ENCODE measurements at places on chromosomes 7 and 10. TPM values are rescaled to one million over a fixed set of nuclear protein-coding genes. Genes with fewer than 3 reads are reported as not detected.

Gene IL2RA
- total RNA-seq: not detected

Gene ACSL5
- 11.4 TPM for total RNA-seq

DNA sequence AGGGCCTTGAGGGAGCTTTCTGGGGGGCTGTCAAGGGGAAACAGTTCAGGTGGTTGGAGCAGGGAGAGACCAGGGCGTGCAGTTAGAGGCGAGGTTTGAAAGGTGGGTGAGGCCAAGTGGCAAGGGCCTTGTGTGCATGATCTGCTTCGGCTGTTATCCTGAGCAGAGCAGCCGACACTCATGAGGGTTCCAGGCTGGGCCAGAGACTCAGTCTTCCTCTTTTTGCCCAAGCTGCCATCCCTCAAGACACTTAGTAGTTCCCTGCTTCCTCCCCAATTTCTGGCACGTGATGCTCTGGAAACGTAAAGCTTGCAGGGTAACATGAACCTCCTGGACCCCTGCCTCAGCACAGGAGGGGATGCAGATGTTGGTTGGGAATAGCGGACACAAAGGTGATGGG is 44.1 kb downstream of the KLRG2 start:
- no peaks in the 10 kb centered on the region for H3K27me3 ChIP-seq
- H3K36me3 ChIP-seq: no peaks in the 10 kb centered on the region
- H3K27ac ChIP-seq: no peak overlapping the region
- no peak overlapping the region for H3K4me3 ChIP-seq
- no peaks in the 10 kb centered on the region for H3K4me1 ChIP-seq

DNA sequence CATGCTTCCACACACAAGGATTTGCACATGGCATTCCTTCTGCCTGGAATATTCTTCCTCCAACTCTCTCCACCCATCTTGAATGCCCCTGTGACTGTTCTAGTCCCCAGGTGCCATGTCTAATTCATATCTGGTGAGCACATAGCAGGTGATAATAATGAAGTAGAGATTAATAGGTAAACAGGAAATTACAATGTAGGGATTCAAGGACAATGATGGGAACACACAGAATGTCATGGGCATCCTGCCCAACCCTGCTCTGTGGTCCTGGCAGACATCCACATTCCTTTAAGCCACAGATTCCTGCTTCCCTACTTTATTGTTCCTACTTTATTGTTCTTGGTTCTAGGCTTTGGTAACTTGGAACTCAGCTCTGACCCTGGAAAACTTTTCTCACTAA is 115.8 kb downstream of the THSD7A start:
- DNase-seq: peak; percentile 23
- no peaks in the 10 kb centered on the region for H3K27me3 ChIP-seq
- H3K4me1 ChIP-seq: no peaks in the 10 kb centered on the region
- H3K4me3 ChIP-seq: no peak overlapping the region
- no peak overlapping the region for H3K27ac ChIP-seq

- H3K36me3 ChIP-seq: no peaks in the 10 kb centered on the region
- H3K4me3 ChIP-seq: no peak overlapping the region
- DNase-seq: no peak
- no peak overlapping the region for H3K27ac ChIP-seq
- no peaks in the 10 kb centered on the region for H3K27me3 ChIP-seq
- no peaks in the 10 kb centered on the region for H3K4me1 ChIP-seq
Observed at GRCh38 chr10:22932626-22933370, 4.9 kb downstream of the ARMC3 start.

DNA sequence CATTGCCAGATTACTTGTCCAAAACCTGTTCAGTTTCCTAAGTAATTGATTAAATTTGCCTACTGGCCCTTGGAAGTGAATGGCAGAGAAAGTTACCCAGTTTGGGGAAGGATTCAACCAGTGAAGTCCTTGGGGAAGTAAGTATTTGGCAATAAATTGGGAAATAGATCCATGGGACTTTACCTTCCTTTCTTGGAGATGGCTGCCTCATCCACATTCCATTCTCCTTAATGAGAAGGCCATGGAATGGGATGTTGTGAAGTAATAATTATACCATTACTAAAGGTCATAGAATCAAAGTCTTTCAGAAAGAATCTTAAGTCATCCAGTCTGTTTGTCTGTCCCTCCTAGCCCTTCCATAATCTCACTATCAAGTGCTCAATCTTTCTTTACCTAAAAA is 4.5 kb upstream of the COPG2 start:
- no peak for DNase-seq
- H3K36me3 ChIP-seq: no peaks in the 10 kb centered on the region
- no peak overlapping the region for H3K4me3 ChIP-seq
- H3K27ac ChIP-seq: no peak overlapping the region

DNA sequence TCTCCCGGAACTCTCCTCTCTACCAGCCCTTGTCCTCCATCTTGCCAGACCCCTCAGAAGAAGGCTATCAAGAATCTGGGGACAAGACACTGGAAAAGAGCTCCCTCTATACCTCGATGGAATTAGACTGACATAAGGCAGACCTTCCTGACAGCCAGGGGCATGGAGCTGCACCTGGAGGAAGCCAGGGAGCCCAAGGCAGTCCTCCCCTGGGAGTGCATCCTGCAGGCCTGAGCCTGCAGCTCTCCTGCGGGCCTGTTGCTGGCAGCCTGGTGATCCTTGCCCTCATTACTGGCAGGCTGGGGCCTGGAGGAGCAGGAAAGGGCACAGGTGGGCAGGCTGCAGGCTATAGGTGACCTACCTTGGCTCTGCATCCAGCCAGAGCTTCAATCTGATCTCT is 323.4 kb downstream of the GRID1 start:
- DNase-seq: no peak
- H3K27ac ChIP-seq: no peak overlapping the region
- H3K4me3 ChIP-seq: no peak overlapping the region
- no peaks in the 10 kb centered on the region for H3K27me3 ChIP-seq
- no peaks in the 10 kb centered on the region for H3K4me1 ChIP-seq
- no peaks in the 10 kb centered on the region for H3K36me3 ChIP-seq

DNA sequence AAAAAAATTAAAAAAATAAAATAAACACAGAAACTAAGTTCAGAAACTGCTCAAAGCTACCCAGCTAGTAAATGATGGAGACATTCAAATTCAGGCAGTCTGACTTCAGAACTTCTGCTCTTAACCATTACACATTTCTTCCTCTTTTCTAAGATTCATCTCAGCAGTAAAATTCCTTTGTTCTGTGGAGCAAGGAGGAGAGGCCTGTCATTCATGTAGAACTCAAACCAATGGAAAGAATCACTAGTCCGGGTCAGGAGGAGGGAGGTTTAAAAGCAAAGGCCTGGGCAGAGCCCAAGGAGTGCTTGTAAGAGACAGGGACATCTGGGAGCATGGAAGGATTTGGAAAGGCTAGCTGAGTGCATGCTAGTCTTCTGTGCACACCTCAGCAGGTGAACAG is 37.9 kb upstream of the DNAJB12 start:
- H3K36me3 ChIP-seq: no peaks in the 10 kb centered on the region
- no peaks in the 10 kb centered on the region for H3K27me3 ChIP-seq
- DNase-seq: no peak
- no peak overlapping the region for H3K4me3 ChIP-seq

DNA sequence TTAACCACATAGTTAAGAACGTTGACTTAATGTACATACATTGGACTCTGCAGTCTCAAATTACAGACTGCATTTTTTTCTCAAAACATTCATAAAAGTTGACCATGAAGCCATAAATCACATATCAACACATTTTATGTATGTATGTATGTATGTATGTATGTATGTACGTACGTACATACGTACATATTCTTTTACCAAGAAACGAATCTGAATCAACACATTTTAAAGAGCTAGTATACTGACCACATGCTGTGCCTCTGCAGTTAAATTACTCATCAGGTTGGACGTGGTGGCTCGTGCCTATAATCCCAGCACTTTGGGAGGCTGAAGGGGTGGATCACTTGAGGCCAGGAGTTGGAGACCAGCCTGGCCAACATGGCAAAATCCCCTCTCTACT is 105.8 kb downstream of the GPR158 start:
- H3K4me3 ChIP-seq: no peak overlapping the region
- no peaks in the 10 kb centered on the region for H3K27me3 ChIP-seq
- DNase-seq: no peak
- H3K36me3 ChIP-seq: no peaks in the 10 kb centered on the region
- H3K4me1 ChIP-seq: no peaks in the 10 kb centered on the region
- no peak overlapping the region for H3K27ac ChIP-seq

Measured in testis (tissue), 5 donors.